Breast epithelium (tissue), 4 donors: ENCODE measurements at places on chromosomes 12 and 14.

DNA sequence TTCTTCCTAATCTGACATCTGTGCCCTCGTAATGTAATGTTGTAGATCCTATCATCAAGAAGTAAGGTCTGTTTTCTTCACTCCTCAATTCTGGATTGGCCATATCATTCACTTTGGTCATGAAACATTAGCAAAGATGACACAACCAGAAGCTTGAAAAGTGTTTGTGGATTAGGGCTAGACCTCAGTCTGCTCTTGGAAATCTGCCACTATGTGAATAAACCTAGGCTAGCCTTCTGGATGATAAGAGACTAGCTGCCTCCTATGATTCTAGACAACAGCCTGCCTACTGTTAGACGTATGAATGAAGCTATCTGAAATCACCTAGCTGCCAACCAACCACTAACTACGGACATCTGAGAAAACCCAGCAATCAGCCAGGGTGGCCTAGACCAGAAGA lies 38.7 kb upstream of the LYZ start:
- no peak for DNase-seq

DNA sequence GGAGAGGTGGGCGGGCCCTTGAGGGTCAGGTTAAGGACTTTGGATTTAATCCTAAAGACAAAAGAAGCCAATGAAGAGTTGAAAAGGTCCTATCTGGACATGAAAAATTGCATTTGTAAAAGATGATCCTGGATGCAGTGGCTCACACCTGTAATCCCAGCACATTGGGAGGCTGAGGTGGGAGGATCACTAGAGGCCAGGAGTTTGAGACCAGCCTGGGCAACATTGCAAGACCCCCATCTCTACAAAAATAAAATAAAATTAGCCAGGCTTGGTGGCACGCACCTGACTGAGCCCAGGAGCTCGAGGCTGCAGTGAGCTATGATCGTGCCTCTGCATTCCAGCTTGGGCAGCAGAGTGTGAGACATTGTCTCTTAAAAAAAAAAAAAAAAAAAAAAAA lies 2.4 kb upstream of the SLC41A2 start:
- DNase-seq: no peak

DNA sequence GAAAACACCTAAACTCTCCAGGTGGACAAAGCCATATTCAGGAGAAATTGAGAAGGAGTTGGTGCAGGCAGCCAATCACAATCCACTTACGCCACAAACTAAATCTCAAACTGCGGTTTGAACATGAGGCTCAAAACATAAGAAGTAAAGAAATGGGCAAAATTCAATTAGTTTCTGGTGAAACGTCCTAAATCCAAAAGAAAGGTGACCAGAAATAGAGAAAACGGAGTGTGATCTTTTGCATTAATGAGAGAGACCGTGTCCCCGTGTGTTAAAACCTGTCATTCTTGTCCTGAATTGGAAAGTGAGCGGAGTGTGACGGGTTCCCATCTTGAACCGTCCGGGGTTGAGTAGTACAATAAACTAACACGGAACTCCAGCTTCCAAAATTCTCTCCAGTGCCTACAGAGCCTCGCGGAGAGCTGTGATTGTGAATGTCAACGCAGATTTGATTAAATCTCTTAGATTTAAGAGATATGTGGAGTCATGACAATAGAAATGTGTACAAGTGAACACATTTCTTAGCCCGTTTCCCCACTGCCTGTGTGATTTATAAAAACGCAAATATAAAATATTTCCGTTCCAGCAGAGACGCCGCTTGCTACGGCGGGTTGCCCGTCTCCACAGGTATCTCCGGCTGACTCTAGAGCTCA lies 595 bp upstream of the METAP2 start:
- DNase-seq: no peak

GRCh38 chr12:8818526-8818925 lies 3.9 kb upstream of the A2ML1 start:
- DNase-seq: no peak
